Tracheal epithelial cell (primary cell): ENCODE measurements at places on chromosomes 2 and 18. TPM values are rescaled to one million over a fixed set of nuclear protein-coding genes. Genes with fewer than 3 reads are reported as not detected.

Gene ING5
- 16.4 TPM in 2 replicates for total RNA-seq

Gene GALNT14
- 12.8 and 28.2 TPM in 2 replicates for total RNA-seq

Gene PLGLB2
- 0.24 TPM in 1 of 2 replicates, not detected in the other for total RNA-seq

Gene DPYSL5
- total RNA-seq = not detected in 2 replicates

Gene EHD3
- 2.7 and 3.6 TPM in 2 replicates for total RNA-seq

Gene CRYBA2
- total RNA-seq = not detected in 2 replicates

Gene ZBTB7C
- under 0.01 and 0.72 TPM in 2 replicates for total RNA-seq

Gene GLI2
- under 0.01 and 0.21 TPM in 2 replicates for total RNA-seq

Gene TRIM43
- total RNA-seq = 0.48 TPM in 1 of 2 replicates, not detected in the other

Gene TBC1D8
- 14.7 and 39.9 TPM in 2 replicates for total RNA-seq

Gene HOXD4
- 1.2 TPM in 1 of 2 replicates, not detected in the other for total RNA-seq
